ENCODE measurements at places on chromosomes 1 and 21. TPM values are rescaled to one million over a fixed set of nuclear protein-coding genes. Genes with fewer than 3 reads are reported as not detected.

TMEM200B gene
- total RNA-seq = 1.5 TPM

TEX38 gene
- not detected for total RNA-seq

COPA gene
- total RNA-seq = 167 TPM

CD48 gene
- not detected for total RNA-seq

PKN2 gene
- total RNA-seq = 47.3 TPM

HORMAD1 gene
- total RNA-seq = not detected

RGL1 gene
- total RNA-seq = 35.3 TPM

ZNF695 gene
- 4.8 TPM for total RNA-seq

FOXD3 gene
- not detected for total RNA-seq

HSD3B1 gene
- not detected for total RNA-seq

GNAT2 gene
- not detected for total RNA-seq

OSCP1 gene
- total RNA-seq = 4.6 TPM

RUNX3 gene
- total RNA-seq = not detected

CD247 gene
- not detected for total RNA-seq

CD52 gene
- not detected for total RNA-seq

TNFSF4 gene
- total RNA-seq = 59.6 TPM

ARHGAP30 gene
- not detected for total RNA-seq

CYYR1 gene
- 23.8 TPM for total RNA-seq

SPATA6 gene
- total RNA-seq = 4.9 TPM

ELAPOR1 gene
- total RNA-seq = 1.1 TPM

ADORA1 gene
- not detected for total RNA-seq

REG4 gene
- total RNA-seq = not detected

NBPF6 gene
- total RNA-seq = not detected

LRRC71 gene
- 1.2 TPM for total RNA-seq

ZNF683 gene
- not detected for total RNA-seq

RNF223 gene
- total RNA-seq = not detected

AMIGO1 gene
- total RNA-seq = 0.88 TPM

NBPF10 gene
- total RNA-seq = 1.8 TPM

LCE3D gene
- total RNA-seq = not detected

RSPO1 gene
- total RNA-seq = not detected

NDUFS5 gene
- 327 TPM for total RNA-seq

FAAH gene
- total RNA-seq = not detected

UBE4B gene
- 56.7 TPM for total RNA-seq

Measured in endothelial cell of umbilical vein (primary cell).